ENCODE measurements at places on chromosomes 11 and 22. TPM values are rescaled to one million over a fixed set of nuclear protein-coding genes. Genes with fewer than 3 reads are reported as not detected.

DNA sequence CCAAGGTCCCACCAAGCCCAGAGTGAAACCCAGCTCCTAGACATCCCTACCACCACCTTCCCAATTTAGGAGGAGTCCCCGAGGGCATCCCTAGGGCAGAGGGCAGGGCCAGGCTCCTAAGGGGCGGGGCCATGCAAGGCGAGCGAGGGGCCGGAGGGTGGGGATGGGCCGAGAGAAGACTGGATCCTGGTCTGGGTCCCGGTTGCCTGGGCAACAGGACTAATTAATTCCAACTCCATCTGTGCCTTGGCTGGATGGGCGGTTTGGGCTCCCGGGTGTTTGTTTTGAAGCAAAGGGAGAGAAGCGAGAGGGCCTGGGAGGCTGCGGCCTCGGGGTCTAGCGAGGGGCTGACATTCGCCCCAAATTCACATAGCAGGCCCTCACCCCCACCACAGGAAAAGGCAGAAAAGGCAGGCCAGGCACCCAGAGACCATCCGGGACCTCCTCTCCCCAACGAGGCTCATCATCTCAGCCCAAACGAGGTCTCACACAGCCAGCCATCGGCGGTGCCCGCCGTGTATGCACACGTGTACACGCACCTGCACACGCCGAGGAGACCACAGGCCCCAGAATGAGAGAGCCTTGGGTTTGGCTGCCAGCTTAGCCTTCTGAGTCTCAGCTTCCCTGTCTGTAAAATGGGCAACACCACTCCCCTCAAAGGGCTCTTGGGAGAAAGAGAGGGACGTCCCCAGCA is 23.9 kb downstream of the ELFN2 start:
- DNase-seq: no peak

DNA sequence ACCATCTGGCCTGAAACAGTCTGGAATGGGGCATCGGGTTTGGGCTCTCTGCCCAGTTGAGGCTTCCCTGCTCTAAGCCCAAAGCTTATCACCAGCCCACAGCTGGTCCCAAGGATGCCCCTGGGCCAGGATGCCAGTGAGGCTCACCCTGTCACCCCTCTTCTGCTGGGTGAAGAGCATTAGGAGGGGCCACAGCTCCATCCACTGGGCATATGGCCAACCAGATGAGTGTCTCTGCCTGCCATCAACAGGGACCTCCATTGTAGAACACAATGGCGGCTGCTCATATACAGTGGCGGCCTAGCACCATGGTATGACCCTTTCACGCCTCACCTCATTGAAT is 5.6 kb downstream of the CHST1 start:
- no peak for DNase-seq

GRCh38 chr11:86365546-86365945 is 9.1 kb upstream of the CCDC81 start:
- no peak for DNase-seq

DNA sequence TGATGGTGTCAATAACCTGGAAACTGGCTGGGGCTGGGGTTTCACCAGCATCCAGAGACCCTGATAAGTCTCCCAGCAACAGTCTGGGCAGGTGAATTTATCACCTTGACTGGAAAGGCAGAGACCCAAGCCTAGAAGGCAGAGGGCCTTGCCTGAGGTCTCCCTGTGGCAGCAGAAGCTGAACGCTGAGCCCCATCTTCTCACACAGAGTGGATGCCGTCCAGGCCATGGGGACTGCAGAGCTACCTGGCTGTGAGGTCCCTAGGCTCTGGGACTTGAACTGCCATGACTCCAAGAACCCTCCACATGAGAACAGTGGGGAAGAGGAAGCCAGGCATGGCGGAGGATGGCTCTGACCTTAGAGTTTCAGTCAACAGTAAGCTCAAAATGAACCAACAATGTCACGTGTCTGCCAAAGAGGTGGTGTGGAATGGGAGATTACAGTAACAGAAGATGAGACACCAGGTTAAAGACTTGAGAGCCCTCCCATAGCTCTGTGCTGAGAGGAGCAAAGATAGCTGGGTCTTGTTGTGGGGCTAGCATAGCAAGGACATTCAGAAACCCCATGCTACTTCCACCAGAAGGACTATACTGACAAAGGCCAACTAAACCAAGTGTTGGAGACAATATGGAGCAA is 79.1 kb upstream of the LINC01488 start:
- DNase-seq: no peak

GRCh38 chr22:39490135-39490798 is 11.8 kb upstream of the MIEF1 start:
- peak; percentile 88 for DNase-seq

The TPBGL gene
- total RNA-seq: not detected

The MCAM gene
- 46.7 TPM for total RNA-seq

All from heart left ventricle (tissue), 16 donors.